ENCODE measurements at places on chromosomes 6 and 20.
A peak's percentile ranks its signal among the peaks of the same experiment; 100 is the strongest.

DNA sequence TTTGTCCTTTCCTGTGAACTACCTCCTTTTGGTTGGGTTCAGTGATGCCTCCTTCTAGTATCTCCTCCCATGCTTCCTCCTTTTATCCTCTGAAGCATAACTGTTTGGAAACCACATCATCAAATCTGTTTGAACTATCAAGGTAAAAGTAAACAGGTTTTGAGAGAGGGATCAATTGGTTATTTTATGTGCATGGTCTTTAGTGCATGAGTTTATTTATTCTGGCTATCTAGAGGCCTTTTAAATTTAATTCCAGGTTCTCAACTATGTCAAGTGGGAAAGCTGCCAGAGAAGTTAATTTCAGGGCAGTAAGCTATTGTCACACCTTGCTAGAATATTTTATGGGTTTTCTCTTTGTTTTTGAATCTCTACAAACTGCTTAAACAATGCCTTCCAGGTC is 54.1 kb downstream of the WASF1 start:
- no peak for DNase-seq

GRCh38 chr6:126531840-126532239 is 191.9 kb downstream of the CENPW start:
- no peak for DNase-seq

GRCh38 chr6:50834929-50835410 is 16.3 kb downstream of the TFAP2B start:
- no peak for DNase-seq

- DNase-seq: peak; percentile 10
Observed at GRCh38 chr20:21520702-21521595, 7.1 kb upstream of the NKX2-2 start.

GRCh38 chr6:160265869-160266476 is 7.4 kb upstream of the SLC22A2 start:
- DNase-seq: no peak

DNA sequence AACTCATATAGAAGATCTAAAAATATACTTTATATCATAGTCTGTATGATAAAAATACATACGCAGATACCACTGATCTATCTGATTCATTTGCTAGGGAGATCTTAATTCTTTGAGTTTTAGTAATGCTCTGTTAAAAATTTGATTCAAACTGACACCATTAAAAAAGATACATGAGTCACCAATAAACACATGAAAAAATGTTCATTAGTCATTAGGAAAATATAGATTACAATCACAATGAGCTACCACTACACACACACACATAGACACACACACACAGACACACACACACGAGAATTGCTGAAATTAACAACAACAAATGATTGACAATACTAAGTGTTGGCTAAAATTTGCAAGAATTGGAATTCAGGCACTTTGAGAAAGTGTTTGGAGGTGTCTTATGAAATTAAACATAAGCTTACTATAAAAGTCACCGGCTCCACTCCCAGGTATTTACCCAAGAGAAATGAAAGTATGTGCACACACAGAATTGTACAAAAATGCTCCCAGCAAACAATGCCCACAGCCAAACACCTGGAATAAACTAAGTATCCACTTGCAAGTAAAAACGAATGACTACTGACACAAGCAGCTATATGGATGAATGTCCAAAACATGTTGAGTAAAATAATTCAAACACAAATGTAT is 117.7 kb upstream of the GGTLC1 start:
- no peak for DNase-seq

- no peak for DNase-seq
Observed at GRCh38 chr6:143754204-143754603, 76.4 kb downstream of the PHACTR2 start.

DNA sequence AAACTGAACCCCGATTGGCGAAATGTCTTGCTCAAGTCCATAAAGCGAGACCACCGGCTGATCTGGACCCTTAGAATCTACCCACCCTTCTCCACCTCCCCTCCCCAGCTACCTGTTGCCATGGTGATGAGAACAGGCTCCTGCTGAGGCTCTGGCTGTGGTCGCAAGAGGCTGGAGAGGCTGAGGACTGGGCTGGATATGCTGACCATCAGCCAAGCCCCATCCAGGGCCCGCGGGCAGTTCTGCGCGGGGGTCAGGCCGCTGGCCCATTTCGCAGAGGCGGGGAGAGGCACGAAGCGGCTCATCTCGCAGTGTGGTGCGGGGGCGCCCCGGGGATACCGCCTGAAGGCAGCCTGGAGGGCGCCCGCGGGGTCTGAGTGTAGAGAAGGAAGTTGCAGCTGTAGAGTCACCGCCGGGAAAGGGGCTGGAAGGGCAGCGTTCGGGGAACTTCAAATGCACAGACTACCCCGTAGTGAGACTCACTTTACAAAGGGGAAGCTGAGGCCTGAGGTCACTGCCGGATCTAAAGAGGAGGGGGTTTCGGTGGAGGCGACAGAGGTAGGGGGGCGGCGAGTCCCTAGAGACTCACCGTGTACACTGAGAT is 671 bp downstream of the TAPBP start:
- peak; percentile 79 for DNase-seq

- DNase-seq: no peak
Observed at GRCh38 chr20:24766826-24767622, 182.0 kb upstream of the CST7 start.

DNA sequence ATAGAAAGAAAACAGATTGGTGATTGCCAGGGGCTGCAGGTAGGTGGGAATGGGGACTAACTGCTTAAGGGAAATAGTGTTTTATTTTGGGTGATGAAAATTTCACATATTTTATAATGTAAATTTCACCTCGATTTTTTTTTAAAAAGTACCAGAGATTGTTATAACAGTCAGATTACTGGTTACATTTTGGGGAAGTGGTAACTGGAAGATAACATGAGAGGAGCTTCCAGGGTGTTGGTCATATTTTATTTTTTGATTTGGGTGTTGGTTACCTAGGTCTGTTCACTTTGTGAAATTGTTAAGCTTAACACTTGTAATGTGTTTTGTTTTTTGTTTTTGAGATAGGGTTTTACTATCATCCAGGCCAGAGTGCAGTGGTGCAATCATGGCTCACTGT is 17.2 kb upstream of the CRIP3 start:
- no peak for DNase-seq

All from SK-N-SH (cell line).